Thyroid gland (tissue), 4 donors: ENCODE measurements at places on chromosomes 16 and 17. TPM values are rescaled to one million over a fixed set of nuclear protein-coding genes. Genes with fewer than 3 reads are reported as not detected.
A peak's percentile ranks its signal among the peaks of the same experiment; 100 is the strongest.

ALOX15B gene
- 1.2 TPM for total RNA-seq

DNA sequence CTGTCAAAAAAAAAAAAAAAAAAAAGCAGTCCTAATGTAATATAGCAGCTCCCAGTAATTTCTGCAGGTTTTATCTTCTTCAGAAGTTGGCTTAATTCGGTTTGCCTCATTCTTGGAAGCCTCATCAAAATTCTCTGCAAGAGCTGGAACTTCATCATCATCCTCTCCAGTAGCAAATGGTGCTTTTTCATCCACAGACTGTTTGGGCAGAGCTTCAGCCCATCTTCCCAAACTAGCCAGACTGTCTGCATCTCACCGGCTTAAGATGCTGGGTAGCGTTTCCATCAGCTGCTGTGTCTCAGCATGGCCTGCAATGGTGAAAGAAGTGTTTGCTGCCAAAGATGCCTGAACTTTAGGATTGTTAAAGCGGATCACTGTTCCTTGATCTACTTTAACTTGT lies 112.6 kb downstream of the AIPL1 start:
- H3K27me3 ChIP-seq = no peaks in the 10 kb centered on the region
- H3K4me1 ChIP-seq = no peaks in the 10 kb centered on the region
- no peak overlapping the region for H3K27ac ChIP-seq
- DNase-seq = no peak
- H3K4me3 ChIP-seq = no peak overlapping the region

OR3A3 gene
- total RNA-seq = not detected

DNA sequence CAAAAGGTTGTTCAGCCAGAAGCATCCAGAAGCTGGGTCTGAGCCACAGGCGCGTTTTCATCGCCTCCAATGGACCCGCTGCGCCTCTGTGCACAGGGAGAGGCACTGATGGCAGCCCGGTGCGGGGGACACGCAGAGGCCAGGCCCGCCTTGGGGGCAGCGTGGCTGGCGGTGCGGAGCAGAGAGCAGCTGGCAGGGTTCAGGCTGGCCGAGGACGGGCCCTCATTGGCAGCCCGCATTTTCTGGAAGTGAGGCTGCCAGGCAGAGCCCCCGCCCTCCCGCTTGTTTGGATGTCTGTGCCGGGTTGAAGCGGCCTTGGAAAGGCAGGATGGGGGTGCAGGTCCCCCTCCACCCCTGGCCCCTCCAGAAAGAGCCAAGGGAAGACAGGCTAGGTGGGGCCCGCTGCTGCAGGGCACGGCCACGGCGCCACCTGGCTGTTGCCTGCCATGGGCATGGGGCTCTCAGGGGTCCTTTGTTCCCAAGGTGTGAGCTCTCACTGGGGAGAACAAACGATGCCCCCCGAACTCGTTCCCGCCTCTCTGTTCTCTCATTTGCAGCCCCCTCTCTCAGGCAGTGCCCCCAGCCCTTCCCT lies 18.8 kb downstream of the GSE1 start:
- H3K4me3 ChIP-seq = no peak overlapping the region
- no peaks in the 10 kb centered on the region for H3K27me3 ChIP-seq
- peaks cover 2% of the 10 kb centered on the region for H3K36me3 ChIP-seq
- DNase-seq = peak; percentile 50
- H3K4me1 ChIP-seq = peaks cover 9% of the 10 kb centered on the region

HSD3B7 gene
- total RNA-seq = 13.4 TPM

DNA sequence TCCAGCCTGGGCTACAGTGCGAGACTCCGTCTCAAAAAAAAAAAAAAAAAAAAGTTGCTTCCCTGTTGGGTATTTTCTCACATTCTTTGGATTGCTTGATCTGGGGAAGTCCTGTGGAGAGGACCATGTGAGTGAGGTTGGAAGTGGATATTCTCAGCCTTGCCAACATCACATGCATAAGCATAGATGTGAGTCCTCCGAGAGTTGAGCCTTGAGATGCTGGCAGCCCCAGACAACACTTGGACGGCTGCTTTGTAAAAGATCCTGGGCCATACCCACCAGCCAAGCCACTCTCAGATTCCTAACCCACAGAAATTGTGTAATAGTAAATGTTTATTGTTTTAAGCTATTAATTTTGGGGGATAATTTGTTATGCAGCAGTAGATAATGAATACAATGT lies 1570.0 kb upstream of the GOT2 start:
- H3K4me3 ChIP-seq = no peak overlapping the region
- H3K27ac ChIP-seq = no peak overlapping the region
- DNase-seq = no peak
- H3K4me1 ChIP-seq = no peaks in the 10 kb centered on the region
- H3K36me3 ChIP-seq = no peaks in the 10 kb centered on the region

GRCh38 chr16:55588799-55589198 lies 22.3 kb downstream of the CAPNS2 start:
- no peaks in the 10 kb centered on the region for H3K4me1 ChIP-seq
- H3K4me3 ChIP-seq = no peak overlapping the region
- H3K27me3 ChIP-seq = no peaks in the 10 kb centered on the region
- no peak for DNase-seq
- H3K27ac ChIP-seq = no peak overlapping the region

GRCh38 chr17:2532146-2532720 lies 20.5 kb upstream of the METTL16 start:
- no peaks in the 10 kb centered on the region for H3K36me3 ChIP-seq
- H3K27me3 ChIP-seq = no peaks in the 10 kb centered on the region
- H3K4me3 ChIP-seq = no peak overlapping the region
- H3K27ac ChIP-seq = no peak overlapping the region

ZNF785 gene
- 16.9 TPM for total RNA-seq

GRCh38 chr17:413016-413350 lies 60.4 kb upstream of the RPH3AL start:
- H3K36me3 ChIP-seq = peaks cover 12% of the 10 kb centered on the region
- H3K4me1 ChIP-seq = peaks cover 10% of the 10 kb centered on the region
- no peak for DNase-seq
- H3K4me3 ChIP-seq = no peak overlapping the region
- no peaks in the 10 kb centered on the region for H3K27me3 ChIP-seq

- no peak for DNase-seq
- H3K36me3 ChIP-seq = no peaks in the 10 kb centered on the region
- H3K4me1 ChIP-seq = no peaks in the 10 kb centered on the region
Observed at GRCh38 chr16:64159976-64160375, 961.9 kb downstream of the CDH11 start.

- DNase-seq = no peak
- H3K4me1 ChIP-seq = no peaks in the 10 kb centered on the region
- H3K27me3 ChIP-seq = no peaks in the 10 kb centered on the region
- no peak overlapping the region for H3K27ac ChIP-seq
- no peaks in the 10 kb centered on the region for H3K36me3 ChIP-seq
Observed at GRCh38 chr17:56638591-56639051, 45.1 kb downstream of the NOG start.

DNA sequence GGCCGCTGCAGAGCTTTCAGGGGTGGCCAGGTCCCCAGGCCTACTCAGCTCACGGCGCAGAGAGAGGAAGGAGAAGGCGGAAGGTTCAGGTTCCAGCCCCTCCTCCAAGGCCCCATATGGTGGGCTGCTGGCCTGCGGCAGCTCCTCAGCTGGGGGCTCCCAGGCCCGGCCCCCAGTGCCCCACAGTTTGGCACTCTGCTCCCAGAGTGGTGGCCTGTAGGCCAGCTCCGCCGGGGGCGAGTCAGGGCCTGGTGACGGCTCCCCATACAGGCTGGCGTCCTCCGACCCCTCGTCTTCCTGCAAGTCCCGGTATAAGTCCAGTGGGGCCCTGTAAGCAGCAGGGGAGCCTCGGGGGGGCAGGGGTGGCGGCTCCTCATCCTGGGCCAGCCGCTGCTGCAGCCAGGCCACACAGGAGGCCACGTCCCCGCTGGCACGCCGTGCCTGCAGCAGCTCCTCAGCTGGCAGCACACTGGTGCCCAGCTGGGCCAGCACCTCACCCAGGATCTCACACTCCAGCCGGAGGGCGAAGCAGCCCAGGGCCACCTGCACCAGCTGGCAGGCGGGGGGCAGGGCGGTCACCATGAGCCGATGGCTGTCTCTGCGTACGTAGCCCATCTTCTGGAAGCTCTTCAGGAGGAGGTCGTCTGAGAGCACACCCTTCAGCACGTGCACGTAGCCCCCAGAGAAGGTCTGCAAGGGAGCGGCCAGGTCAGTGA lies 3.7 kb downstream of the SPATA2L start:
- peaks cover 17% of the 10 kb centered on the region for H3K36me3 ChIP-seq
- no peak for DNase-seq
- H3K27me3 ChIP-seq = no peaks in the 10 kb centered on the region
- H3K27ac ChIP-seq = no peak overlapping the region
- H3K4me1 ChIP-seq = peaks cover 11% of the 10 kb centered on the region

DNA sequence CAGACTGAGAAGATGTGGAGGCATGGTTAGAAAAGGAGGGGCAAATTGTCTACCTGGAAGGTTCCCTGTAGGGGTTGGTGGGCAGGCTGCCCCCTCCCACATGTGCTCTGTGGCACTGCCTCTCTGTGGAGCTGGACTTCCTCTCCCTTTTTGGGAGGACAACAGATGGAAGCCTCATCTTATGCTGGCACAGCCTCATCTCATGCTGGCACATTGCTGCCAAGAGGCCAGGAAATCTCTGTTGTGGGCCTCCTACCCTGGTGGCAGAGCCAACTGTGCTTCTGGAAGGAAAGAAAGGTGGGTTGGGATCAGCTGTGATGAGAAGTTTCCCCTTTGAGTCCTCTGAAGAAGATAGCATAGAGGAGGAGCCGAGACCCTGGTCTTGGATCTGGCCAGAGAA lies 19.7 kb upstream of the BRD7 start:
- no peaks in the 10 kb centered on the region for H3K4me1 ChIP-seq
- DNase-seq = no peak
- H3K27ac ChIP-seq = no peak overlapping the region
- H3K4me3 ChIP-seq = no peak overlapping the region
- no peaks in the 10 kb centered on the region for H3K27me3 ChIP-seq
- no peaks in the 10 kb centered on the region for H3K36me3 ChIP-seq

DNA sequence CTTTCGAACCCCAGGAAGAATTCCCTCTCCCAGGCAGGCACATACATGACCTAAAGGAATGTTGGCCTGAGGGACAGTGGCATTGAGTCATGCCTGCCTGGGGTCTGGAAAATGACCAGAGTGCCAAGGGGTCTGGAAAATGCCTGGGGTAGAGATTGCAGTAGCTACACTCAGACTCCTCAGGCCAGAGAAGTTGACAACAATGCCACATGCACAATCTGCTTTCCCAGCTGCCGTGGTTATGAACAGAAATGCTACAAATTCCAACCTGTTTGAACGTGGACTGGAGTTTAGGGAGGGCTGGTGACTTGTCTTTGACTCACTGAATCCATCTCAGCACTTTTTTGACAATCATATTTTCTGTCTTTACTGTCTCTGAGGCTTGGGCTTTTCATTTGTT lies 250.0 kb downstream of the ABCC12 start:
- no peak overlapping the region for H3K27ac ChIP-seq
- H3K36me3 ChIP-seq = no peaks in the 10 kb centered on the region
- H3K4me3 ChIP-seq = no peak overlapping the region

DNA sequence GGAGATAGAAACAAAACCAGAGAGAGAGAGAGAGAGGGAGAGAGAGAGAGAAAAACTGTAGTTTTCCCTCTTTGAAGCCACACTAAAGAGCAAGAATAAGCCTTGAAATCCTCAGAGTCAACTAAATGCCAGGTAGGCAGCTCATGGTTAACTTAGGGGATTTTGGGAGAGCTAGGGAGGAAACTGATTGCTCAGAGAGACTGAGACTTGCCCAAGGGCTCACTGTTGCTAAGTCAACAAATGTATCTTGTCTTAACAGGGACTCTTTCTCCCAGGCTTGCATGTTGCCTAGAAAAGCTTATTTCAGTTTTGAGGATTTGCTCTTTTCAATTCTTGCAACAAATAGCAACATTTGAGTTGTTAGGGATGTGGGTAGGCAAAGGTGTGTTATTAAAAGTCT lies 4.5 kb upstream of the SLC5A11 start:
- no peak overlapping the region for H3K27ac ChIP-seq
- no peak for DNase-seq
- no peak overlapping the region for H3K4me3 ChIP-seq

GRCh38 chr17:3389791-3390190 lies 3.7 kb upstream of the OR3A2 start:
- H3K4me1 ChIP-seq = no peaks in the 10 kb centered on the region
- DNase-seq = no peak
- no peaks in the 10 kb centered on the region for H3K27me3 ChIP-seq
- no peak overlapping the region for H3K4me3 ChIP-seq
- no peaks in the 10 kb centered on the region for H3K36me3 ChIP-seq

RGS9 gene
- 15.5 TPM for total RNA-seq

DNA sequence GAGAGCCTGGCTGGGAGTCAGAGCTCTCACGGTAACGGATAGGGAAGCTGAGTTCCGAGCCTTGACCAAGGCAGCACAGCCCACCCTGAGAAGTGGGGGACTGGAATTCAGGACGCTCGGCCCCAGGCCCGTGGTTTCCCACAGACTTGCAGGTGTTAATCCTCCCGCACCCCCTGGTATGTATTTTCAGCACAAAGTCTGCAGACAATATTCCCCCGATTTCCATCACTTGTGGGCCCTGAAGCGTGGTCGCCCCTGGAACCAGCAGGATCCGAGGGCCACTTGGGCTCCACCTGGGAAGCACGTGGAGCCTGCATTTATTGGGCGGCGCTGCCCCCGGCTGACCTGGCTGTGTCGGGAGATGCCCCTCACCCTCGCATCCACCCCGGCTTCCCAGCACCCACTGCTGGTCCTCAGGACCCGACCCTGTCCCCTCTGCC lies 60.2 kb downstream of the WSB1 start:
- H3K27ac ChIP-seq = peak overlapping the region; percentile 63
- DNase-seq = no peak
- H3K4me1 ChIP-seq = peaks cover 12% of the 10 kb centered on the region
- H3K4me3 ChIP-seq = no peak overlapping the region

C17orf50 gene
- not detected for total RNA-seq

KRTAP4-1 gene
- total RNA-seq = not detected

PPY gene
- total RNA-seq = not detected

GRCh38 chr17:40542558-40543411 lies 22.5 kb downstream of the CCR7 start:
- H3K27ac ChIP-seq = peak overlapping the region; percentile 99
- H3K27me3 ChIP-seq = no peaks in the 10 kb centered on the region
- no peak overlapping the region for H3K4me3 ChIP-seq

- no peak overlapping the region for H3K4me3 ChIP-seq
- H3K36me3 ChIP-seq = no peaks in the 10 kb centered on the region
- H3K27ac ChIP-seq = no peak overlapping the region
- no peak for DNase-seq
Observed at GRCh38 chr17:79039171-79039570, 15.2 kb downstream of the C1QTNF1 start.

ADAP2 gene
- 14.9 TPM for total RNA-seq

CEP95 gene
- 82.0 TPM for total RNA-seq
